B cell (primary cell): ENCODE measurements at places on chromosomes 1 and 21.
A peak's percentile ranks its signal among the peaks of the same experiment; 100 is the strongest.

DNA sequence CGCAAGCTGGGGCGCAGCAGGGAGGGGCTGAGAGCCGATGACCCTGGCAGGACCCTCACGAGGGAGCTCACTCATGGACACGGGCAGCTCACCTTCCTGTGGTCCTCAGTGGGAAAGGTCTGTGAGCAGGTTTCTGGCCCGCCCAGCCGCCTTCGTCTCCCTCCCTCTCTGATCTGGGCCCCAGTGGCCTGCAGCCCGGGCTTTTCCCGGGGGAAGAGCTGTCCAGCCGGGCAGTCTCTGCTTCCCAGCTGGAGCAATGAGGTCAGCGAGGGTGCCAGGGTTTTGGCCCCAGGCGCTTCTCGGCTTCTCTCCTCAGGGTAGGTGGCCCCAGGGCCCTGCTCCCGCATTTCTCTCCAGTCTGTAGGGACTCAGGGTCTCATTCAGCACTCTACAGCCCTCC, 22.2 kb upstream of the ARHGEF16 start:
- no peak for DNase-seq

GRCh38 chr1:43444836-43445235, 8.9 kb downstream of the HYI start:
- no peak for DNase-seq

GRCh38 chr1:116571215-116571919, 541 bp upstream of the CD58 start:
- DNase-seq: no peak

GRCh38 chr1:218996362-218996761, 177.3 kb upstream of the LYPLAL1 start:
- no peak for DNase-seq

DNA sequence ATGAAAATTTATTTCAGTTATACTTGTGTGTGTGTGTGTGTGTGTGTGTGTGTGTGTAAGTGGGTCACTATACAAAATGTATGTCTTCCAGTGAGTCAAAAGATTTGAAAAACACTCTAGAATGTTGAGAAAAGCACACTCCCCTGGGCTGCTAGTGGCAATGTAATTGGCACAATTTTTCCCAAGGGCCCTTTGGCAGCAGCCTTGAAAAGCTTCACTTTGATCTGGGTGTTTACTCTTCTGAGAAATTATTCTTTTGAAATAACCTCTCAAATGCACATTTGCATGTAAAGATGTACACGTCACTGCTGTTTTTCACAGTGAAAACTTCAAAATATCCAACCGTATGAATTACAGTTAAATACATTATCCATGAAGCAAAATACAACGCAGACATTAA, 22.1 kb upstream of the SLC44A3 start:
- no peak for DNase-seq

GRCh38 chr1:171965777-171966176, 124.5 kb downstream of the DNM3 start:
- no peak for DNase-seq

GRCh38 chr1:183877053-183877720, 72.3 kb downstream of the RGL1 start:
- no peak for DNase-seq

- DNase-seq: no peak
Observed at GRCh38 chr1:230139315-230139714, 72.3 kb downstream of the GALNT2 start.

DNA sequence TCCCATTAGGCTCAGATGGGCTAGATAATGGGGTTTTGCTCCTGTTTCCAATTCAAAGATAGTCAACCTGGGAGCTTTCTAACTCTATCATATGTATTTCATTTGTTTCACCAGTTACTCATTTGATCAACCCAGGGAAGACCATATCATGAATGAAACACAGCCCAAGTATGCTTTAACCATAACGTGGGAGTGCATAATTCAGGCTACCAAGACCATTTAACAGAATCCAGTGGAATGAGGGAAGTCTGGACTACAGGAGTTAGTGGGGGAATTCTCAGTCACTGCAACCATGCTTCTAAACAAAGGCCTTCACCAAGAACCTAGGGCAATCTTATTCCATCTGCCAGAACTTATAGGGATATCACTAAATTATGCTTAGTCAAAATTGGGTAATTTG, 15.0 kb upstream of the SLC16A1 start:
- no peak for DNase-seq

- peak; percentile 70 for DNase-seq
Observed at GRCh38 chr1:226717256-226717909, 21.7 kb downstream of the ITPKB start.

- DNase-seq: no peak
Observed at GRCh38 chr1:35287807-35288640, 19.5 kb downstream of the ZMYM4 start.

GRCh38 chr1:86640161-86640670, 64.2 kb upstream of the SH3GLB1 start:
- no peak for DNase-seq

DNA sequence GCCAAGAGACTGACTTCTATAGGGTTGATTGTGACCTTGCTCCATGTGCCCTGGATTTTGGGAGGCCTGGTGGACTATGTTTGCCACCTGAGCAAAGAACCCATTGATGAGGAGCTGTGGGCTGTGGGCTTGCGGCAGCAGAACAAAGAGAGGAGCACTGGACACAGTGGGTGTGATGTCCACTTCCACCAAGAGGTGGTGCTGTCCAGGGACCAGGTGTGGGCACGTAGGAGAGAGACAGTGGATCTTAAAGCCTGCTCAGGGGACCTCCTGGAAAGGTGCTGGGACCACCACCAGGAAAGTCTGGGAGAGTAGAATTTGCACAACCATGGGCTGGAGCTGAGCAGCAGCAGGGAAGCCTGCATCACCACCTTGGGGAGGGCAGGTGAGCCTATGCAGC, 106.7 kb upstream of the ETS2 start:
- DNase-seq: no peak

- peak; percentile 2 for DNase-seq
Observed at GRCh38 chr1:85838238-85838637, 130.0 kb upstream of the ZNHIT6 start.

DNA sequence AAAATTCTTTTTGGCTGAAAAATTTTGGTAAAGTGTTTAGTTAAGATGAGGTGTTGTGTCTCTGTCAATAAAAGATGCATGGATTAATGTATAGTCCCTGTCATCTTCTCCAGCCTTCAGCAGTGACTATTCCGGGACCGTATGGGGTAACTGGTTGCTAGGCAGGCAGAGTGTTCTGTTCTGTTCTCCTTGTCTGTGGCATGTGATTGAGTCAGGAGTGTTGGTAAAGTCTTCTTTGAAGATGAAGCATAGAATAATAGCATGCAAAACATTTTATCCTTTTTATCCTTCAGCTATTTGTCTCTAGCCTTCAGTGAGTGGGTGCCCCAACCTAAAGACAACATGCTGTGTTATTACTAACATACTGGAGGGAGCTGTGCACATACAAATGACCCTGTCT, 74.6 kb downstream of the RGL1 start:
- no peak for DNase-seq

DNA sequence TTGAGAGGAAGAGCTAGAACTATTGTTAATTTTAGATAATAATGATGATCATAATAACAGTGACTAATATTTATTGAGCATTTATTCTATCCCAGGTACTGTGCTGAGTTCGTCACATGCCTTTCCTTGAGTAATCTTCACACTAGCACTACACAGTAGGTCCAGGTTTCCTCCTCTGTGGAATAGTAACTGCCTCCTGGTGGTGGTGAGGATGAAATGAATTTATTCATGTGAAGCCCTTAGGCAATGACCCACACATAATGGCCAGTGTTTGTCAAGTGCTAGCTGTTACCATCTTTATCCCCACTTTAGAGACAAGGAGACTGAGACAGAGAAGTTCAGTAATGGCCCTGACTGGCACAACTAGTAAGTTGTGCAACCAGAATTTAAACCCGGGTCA, 5.9 kb downstream of the NIPAL3 start:
- DNase-seq: no peak

- DNase-seq: no peak
Observed at GRCh38 chr1:97581614-97582051, 339.2 kb downstream of the DPYD start.

GRCh38 chr1:161954050-161954449, 69.6 kb downstream of the OLFML2B start:
- no peak for DNase-seq

DNA sequence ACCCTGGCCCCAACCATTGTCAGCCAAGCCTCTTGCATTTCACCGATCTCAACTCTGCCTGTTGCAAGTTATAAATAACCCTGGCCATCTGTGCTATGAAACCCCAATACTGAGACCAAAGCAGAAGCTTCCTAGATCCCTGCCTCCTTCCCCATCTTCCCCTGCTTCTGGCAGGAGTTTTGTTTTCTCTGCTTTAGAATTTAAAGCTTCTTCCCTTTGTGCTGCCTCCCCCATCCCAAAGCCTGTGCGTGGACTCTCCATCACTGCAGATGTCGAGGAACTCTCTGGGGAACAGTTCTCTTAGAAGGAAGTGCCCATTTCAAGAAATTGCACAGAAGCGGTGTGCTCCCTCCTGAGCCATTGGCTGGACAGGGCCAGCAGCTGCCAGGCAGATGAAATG, 17.4 kb upstream of the MYOG start:
- no peak for DNase-seq

DNA sequence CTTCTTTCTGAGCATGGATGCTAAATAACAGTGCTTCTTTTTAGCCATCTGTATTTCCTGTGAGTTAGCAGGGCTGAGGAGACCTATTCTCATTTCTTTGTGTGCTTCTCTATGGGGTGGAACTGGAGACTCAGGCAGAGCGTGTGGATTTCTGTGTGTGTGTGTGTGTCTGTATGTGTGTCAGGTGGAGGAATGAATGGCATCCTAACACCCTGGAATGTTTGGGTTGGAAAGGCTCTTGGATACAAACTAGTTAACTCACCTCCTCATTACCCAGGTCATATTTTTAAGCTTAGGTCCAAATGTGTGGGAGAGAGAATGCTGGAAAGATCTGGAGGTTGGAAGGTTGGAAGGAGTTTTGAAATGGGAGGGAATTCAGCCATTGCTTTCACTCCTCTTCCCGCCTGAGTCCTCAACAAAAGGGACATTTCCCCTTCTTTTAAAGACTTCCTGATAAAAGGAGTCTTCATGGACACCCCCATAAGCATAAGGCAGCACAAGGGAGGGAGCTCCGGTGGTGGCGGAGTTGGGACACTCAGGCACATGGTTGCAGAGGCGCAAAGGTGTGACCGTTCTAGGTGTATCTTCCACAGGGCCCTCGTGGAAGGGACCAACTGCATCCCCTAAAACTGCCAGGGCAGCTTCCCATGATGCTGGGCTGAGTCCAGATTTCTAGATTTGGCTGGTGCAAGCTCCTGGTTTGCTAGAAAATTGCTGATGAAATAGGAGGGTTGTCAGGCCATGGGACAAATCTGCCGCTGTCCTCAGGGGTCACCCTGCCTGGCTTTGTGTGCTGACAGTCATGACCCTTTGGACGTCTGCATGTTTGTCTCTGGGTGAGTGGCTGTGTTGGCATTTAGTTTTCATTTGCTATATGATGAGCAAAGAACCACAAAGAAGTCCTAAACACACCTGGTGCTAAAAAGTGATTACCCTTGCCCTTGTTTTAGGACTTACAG, 37.6 kb downstream of the MTARC1 start:
- no peak for DNase-seq

DNA sequence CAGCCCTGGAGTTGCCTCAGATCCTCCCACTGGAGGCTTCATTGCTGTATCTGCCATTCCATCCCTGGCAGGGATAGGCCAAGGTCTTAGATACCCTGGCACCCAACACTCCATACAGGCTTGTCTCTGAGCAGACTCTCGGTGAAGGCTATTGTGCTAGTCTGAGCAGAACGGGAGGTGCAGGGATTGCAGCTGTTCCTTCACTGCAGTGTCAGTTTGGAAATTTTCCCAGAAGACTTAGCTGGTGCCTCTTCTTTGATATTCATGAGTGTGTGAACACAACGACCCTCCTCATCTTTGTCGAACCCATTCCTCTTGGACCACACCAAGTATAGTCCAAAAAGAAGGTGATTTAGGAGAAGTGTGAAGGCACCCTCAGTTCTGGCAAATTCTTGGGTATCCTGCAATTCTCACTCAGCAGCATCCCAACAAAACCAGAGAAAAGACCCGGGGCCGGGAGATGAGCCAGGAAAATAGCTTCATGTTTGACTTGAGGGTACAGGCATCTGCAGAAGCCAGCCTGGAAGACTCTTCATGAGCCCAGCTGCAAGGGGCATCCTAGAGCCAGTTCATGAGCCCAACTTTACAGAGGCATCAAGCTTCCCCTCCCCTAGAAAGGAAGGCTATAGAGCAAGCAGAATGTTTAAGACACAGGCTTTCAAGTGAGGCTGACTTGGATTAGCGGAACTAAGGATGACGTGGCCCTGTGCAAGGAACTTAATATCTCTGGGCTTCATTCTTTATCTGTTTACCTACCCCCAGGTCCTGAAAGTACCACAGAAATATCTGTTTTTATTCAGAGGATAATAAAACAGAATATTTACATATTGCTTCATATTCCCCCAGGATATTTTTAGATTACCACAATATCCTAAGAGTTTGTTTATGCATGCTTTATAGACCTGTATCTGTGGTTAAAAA, 38.8 kb upstream of the HAO2 start:
- no peak for DNase-seq

DNA sequence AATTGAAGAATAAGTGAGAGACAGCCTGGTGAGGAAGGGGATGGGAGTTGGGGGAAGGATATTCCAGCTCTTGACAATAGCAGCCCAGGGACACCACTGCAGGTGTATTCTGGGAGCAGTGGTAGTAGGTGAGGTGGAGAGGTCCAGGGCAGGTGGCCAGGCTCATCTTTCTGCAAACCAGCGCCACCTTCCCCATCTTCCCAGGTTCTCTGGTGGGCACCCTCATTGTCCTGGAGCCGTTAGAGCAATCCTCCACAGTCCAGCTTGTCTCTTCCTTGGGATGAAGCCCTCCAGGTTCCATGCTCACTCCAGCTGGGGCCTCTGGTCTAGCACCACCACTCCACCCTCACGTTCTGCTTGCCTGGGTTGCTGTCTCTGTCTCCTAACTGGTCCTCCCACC, 97.0 kb downstream of the IER5 start:
- no peak for DNase-seq
